ENCODE measurements at places on chromosomes 12 and 14.

GRCh38 chr12:709455-710020 is 42.8 kb upstream of the WNK1 start:
- DNase-seq, result no peak

DNA sequence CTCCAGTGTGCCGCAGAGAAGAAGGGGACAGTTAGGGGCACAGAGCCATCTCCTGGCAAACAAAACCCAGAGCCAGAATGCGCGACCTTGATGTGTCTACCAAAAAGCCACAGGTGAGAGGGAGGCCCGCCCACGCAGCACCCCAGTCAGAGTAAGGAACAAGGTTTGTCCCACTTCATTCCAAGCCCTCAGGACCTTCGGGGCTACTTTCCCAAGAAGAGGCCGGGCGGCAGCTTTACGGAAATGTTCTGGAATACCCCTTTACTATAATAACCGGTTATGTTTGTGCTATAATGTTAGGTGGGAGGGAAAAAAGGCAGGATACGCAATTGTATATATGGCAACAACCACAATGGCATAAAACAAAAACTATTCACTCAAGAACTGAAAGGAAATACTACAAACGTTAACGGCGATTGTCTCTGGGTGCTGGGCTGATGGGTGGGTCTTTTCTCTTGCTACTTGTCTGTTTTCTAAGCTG is 12.3 kb downstream of the CCDC88C start:
- DNase-seq, result no peak

- DNase-seq, result no peak
Observed at GRCh38 chr12:54460317-54460923, 13.0 kb downstream of the GTSF1 start.

DNA sequence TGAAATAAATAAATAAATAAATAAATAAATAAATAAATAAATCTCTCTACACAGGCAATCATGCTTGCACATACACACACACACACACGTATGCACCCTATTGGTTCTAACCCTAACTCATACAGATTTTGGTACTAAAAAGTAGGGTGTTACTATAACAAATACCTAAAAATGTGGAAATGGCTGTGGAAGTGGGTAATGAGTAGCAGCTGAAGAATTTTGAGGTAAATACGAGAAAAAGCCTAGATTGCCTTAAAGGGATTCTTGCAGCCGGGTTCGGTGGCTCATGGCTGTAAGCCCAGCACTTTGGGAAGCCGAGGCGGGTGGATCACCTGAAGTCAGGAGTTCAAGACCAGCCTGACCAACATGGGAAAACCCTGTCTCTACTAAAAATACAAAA is 15.7 kb upstream of the SLC2A3 start:
- no peak for DNase-seq

DNA sequence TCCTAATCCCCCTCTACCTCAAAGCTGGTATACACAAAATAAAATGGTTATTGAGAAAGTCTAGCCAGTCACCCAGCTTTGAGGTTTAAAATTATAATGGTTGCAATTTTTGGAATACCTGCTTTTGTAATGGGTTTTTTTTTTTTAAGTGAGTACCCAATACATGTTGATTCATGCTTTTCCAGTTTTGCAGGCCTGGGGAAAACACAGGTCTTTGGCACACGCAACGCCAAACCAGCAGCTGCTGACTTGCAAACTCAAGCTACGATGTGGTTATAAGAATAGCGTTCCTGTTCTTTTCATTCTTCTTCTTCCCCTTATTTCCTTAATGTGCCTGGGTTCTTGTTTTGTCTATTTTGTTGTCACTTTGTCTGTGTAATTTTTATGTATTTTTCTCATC is 233.0 kb downstream of the EGLN3 start:
- no peak for DNase-seq

All from NCI-H1694 (cell line).